A172 (cell line): ENCODE measurements at places on chromosomes 13 and 19. TPM values are rescaled to one million over a fixed set of nuclear protein-coding genes. Genes with fewer than 3 reads are reported as not detected.

DNA sequence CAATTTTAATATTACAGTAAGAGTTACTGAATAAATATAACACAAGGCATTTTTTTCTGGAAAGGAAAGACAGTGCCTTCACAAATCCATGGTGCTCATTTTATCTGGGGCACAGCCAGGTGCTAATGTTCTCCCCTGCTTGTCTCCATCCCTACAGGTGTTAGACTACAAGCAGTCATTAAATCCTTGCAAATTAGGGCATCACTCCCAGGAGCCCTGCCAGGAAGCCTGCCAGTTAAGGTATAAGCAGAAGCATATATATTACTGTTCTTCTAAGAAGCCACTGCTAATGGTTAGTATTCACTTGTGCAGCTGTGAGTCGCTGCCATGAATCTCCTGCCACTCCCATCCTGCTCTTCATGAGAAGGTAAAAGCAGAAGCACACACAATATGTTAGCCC, 149.7 kb downstream of the OXGR1 start:
- DNase-seq = no peak

- DNase-seq = no peak
Observed at GRCh38 chr13:78606471-78607408, 3.4 kb upstream of the POU4F1 start.

DNA sequence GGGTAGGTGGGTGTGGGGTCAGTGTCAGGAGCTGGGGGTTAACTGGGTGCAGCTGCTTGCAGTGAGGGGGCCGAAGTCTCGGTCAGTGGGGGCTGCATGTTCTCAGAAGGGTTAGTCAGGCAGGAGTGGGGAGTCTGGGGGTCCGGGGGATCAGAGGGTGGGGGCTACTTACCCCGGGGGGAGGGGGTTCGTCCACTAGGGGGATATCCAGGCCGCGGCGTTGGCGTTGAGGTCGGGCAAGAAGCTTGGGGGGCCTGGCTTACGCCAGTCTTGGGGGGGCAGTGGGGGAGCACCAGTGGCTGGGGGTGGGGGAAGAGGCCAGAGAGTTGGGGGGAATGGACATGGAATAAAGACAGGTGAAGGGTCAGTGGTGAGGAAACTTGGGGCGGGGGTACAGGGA, 9.1 kb downstream of the KCNC3 start:
- no peak for DNase-seq

DNA sequence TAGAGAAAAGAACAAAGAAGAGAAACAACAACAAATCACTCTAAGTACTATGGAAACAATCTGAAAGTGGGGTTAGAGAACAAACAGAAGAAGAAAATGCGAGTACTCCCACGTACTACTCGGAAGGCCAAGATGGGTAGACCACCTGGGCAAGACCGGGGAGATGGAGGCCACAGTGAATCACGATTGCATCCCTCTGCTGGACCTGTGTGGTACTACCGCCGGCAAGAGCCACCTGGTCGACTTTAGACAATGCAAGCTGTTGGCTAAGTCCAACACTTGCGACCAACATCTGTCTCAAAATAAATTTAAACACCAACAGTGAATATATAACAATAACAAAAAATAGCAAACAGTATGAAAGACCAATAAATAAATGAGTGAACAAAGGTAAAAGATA, 45.5 kb upstream of the ZNF91 start:
- peak; percentile 13 for DNase-seq

DNA sequence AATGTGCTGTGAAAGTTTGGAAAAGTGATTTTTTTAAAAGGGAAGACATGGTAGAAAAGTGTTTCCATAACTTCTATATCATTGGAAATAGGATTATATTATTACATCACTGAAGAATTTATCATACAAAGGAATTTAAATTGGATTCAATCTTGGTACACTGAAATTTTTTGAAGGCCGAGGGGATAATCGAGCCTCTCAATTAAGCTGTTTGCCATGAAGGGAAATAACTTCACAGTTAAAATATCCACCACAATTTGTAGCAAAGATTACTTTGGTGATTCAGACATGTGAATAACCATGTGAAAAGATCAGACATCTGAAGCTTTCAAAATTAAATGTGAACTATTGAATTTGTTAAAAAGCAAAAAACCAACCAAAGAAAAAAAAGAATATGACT, 215.3 kb downstream of the KLF5 start:
- peak; percentile 37 for DNase-seq

DNA sequence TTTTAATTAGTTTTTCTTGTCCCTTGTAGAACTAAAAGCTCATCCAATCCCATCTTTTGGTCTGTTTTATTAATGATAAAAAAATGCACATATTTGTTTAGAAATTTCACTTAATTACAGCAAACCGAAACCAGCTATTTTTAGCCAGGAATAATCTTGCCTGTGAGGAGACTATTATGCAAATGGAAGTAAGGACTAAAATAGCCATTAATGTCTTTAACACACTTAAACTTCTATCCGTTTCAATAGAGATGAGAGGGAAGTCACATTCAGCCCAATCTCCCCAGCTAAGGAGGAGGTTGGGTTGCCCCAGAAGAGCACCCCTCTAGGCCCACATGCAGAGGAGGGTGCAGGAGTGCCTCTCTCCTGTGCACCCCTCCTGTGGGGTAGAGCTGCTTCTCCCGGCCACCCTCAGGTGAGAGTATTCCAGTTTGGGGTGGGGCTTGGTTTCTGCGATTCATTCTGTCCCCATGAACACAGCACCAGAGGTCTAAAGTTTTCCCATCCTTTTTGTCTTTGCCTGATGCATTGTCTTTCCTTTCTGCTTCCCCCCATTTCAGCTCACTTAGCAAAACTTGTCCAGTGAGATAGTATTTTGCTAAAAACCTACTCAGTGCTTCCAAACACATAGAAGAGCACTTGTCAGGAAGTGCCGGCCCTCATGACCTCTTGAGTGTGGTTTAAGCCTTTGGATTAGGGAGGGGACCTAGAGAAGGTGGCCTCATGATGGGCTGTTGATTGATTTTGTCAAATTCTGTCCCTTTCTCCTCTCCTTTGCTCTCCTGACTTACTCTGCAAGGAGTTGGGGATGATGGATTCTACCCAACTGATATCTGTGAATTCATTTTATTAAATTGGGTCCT, 28.2 kb downstream of the FGF9 start:
- no peak for DNase-seq

ZNF563 gene
- not detected in 2 replicates for total RNA-seq

- no peak for DNase-seq
Observed at GRCh38 chr19:51664131-51664530, 17.5 kb upstream of the SIGLEC14 start.

DNA sequence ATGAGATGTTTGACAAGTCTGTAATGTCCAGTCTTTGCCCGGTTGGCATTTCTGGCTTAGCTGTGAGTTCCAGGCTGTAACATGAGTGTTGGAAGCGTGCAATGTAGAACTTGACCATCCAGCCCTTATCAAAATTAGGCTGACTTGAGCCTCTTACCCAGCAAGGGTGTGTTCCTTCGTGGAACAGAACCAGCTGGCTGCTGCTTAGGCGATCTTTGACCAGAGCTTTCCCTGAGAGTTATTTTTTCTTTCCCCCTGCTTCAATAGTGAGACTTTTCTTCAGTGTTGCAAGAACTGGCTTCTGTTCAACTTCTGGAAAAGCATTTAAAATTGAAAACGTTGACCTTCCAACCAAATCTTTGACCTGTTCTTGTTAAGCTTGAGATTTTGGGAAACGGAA, 6.5 kb downstream of the TNFSF13B start:
- no peak for DNase-seq

DNA sequence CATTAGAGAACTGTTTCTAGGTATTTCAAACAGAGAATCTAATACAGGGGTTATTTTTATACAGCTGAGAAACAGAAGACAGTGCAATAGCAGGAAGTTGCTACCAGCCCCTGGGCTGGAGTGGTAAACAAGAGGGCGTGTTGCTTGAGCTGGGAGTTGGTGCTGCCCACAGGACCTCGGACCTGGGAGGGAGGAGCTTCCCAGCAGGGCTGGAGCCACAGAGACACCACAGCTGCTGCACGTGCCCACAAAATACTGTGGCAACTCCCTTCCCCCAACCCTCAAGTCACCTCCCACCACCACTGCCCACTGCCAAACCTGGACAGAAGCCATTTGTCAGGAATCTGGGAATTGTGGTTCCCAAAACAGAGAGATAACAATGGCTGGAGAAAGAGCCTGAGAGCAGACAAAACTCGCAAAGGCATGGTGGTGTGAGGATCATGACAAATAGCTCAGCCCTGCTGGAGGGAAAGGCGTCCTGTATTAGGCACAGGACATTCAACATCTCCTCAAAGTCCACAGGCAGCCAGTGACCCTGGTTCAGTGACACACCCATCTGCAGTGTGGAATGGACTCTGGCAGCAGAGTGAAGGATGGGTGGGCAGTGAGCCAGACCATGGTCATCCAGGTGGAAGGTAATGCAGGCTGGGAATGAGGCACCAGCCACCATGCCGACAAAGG, 57.2 kb downstream of the SPATA13 start:
- peak; percentile 13 for DNase-seq

DNA sequence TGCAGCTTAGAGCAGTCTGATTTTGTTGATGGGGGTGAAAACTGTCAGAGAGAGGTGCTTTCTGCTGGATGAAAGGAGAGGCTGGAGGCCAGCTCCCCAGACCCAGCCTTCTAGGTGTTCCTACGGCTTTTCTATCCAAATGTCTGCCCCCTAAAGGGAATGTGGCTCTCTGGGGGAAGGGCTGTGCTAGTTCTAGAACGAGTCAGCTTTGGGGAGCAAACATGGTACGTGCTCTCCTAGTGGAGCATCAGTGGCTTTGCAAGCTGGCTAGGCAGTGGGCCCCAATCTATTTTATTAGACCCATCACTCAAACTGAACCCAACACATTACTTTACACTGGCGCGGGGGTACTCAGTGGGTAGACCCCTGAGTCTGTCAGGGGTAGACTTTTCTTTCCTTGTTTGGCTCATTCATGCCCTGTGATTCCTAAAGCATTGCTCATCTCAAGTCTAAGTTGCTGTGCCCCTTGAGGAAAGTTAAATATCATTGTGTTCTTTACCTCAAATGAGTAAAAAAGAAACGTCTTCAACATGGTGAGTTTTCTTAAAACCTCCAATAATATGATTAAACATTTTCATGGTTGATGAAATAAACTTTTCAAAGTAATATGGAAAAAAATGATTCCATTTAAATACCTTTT, 254.9 kb downstream of the DLEU7 start:
- no peak for DNase-seq

DNA sequence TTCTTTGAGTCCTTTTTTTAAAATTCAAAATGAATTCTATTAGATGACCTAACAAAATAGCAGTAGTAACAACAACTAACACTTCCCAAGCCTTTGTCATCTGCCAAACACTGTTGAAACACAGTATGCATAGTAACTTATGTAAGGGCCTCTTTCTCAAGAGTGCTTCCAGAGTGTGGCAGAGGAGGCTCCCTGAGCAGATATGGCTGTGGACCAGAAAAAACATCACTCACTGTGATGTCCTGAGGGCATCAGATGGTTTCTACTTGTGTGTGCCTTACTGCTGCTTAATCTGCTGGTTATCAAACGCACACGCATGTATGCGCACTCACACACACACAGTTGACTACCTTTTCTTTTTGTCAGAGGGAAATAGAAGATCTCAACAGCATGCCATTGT, 110.8 kb downstream of the DLEU7 start:
- no peak for DNase-seq

DOCK6 gene
- total RNA-seq = 3.8 and 4.4 TPM in 2 replicates

GRCh38 chr19:17489392-17490030, 19.2 kb downstream of the SLC27A1 start:
- DNase-seq = no peak

DNA sequence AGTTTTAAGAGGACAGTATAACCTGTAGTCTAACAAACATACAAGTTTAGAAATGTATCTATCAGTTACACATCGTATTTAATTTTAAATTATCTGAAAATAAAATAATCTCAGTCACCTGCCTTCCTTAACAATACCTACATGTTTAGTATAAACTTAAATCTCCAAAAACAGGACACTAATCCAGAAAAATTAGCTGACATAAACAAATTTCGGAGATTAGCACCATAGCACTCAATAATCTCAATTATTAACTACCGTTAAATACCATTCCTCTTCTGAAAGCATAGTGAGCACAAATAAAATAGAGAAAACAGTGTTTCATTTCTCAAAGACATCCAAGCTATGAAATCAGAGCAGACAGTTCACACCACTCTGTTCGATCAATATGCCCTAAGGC, 13.2 kb downstream of the MED4 start:
- DNase-seq = no peak

ZNF723 gene
- total RNA-seq = 0.19 TPM in 1 of 2 replicates, not detected in the other

- no peak for DNase-seq
Observed at GRCh38 chr19:5894704-5895349, 8.8 kb downstream of the NDUFA11 start.

GRCh38 chr13:33078263-33078662, 62.0 kb downstream of the KL start:
- DNase-seq = no peak

GRCh38 chr13:26618726-26619125, 61.2 kb downstream of the WASF3 start:
- DNase-seq = peak; percentile 4

DNA sequence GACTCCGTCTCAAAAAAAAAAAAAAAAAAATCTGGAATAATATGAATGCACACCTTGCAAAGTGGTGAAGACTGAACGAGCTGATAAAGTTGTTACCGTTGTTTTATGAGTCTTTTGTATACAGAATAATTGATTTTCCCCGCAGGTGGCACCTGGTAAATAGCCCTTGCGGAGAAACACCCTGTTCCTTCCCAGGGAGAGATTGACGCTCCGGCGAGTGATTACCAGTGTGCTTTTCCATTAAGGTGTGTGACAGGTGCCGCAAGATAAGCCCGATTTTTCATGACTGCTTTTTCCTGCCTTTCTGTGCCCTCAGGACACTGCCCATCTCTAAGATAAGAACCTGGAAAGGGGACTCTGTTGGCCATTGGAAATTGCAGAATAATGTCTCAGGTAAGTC, 943 bp downstream of the ZNF302 start:
- DNase-seq = no peak

GRCh38 chr13:21104199-21105019, 43.0 kb upstream of the LATS2 start:
- DNase-seq = no peak

DNA sequence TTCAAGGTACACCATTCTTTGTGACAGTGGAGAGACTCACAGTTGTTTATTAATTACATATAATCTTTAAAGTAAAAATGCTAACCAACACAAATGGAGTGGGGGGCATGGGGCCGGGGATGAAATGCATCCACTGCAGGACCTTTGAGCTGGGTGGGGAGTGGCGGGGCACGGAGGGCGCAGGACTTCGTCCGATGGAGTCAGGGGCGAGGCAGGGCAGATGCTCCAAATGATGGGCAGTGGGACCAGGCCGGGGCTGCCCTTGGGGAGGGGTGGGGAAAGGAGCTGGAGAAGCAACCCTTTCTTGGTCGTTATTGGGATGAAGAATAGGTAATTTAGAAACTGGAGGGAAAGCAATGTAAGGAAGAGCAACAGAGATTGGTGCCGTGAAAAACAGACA, 220.0 kb downstream of the TEX29 start:
- no peak for DNase-seq

ZIC2 gene
- total RNA-seq = 4.7 and 5.5 TPM in 2 replicates

DNA sequence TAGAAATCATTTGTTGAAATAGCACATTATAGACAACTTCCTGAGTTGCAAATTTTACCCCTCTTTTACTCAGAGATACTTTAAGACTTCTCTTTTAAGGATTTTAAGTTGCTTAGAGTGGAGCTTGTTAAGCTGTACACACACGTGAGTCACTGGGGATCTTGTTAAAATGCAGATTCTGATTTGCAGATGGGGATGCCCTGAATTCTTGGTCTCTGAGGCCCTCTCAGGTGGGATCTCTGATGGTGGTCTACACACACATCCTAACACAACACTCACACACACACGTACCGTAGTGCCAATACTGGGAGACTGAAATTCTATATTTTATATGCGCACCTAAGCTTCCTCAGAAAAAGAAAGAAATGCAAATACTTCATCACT, 788.3 kb downstream of the UQCRFS1 start:
- no peak for DNase-seq

- DNase-seq = no peak
Observed at GRCh38 chr13:25018729-25019115, 77.2 kb upstream of the PABPC3 start.
